ENCODE measurements at places on chromosomes 11 and 22. TPM values are rescaled to one million over a fixed set of nuclear protein-coding genes. Genes with fewer than 3 reads are reported as not detected.

The FAT3 gene
- 0.45 TPM for total RNA-seq

The KCNK4 gene
- total RNA-seq = not detected

The DAGLA gene
- 3.3 TPM for total RNA-seq

The SAA1 gene
- total RNA-seq = 5,251 TPM

The PHOX2A gene
- not detected for total RNA-seq

The DKK3 gene
- total RNA-seq = 8.9 TPM

The TRIM51 gene
- total RNA-seq = not detected

The ZNRF3 gene
- total RNA-seq = 12.1 TPM

The IGLL5 gene
- not detected for total RNA-seq

The ADM gene
- total RNA-seq = 663 TPM

The OR9G1 gene
- not detected for total RNA-seq
